T1000 (cell line): ENCODE measurements at places on chromosomes 1 and 21.

DNA sequence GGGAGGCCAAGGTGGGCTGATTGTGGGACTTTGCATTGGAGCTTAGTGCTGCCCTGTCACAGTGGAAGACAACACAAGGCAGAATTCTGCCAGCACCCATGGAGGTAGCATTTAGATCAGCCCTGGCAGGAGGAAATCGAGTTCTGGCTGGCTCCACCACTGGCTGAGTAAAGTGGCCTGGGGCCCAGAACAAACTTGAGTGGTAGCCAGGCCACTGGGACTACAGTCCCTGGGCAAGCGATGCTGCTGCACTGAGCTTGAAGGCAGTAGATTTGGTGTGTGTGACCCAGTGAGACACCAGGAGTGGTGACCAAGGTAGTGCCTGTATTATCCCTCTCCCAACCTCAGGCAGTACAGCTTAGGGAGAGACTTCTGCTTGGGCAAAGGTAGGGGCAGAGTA, 22.5 kb upstream of the UHMK1 start:
- no peak for DNase-seq

GRCh38 chr1:207002724-207003146, 29.8 kb downstream of the C1orf116 start:
- no peak for DNase-seq

DNA sequence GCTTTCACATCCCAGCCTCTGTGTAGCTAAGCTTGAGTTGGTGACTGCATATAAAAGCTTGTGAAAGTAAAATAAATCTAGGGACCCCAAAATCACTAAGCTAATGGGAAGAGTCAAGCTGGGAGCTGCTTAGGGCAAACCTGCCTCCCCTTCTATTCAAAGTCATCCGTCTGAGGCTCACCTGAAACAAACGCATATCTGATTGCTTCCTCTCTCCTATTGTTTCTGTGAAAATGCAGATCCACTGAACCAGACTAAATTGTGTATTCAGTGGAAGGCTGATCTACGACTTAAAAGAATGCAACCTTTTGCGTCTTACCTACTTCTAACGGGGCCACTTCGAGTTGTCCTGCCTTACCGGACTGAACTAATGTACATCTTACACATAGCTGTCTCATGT, 70.3 kb downstream of the LTN1 start:
- no peak for DNase-seq

DNA sequence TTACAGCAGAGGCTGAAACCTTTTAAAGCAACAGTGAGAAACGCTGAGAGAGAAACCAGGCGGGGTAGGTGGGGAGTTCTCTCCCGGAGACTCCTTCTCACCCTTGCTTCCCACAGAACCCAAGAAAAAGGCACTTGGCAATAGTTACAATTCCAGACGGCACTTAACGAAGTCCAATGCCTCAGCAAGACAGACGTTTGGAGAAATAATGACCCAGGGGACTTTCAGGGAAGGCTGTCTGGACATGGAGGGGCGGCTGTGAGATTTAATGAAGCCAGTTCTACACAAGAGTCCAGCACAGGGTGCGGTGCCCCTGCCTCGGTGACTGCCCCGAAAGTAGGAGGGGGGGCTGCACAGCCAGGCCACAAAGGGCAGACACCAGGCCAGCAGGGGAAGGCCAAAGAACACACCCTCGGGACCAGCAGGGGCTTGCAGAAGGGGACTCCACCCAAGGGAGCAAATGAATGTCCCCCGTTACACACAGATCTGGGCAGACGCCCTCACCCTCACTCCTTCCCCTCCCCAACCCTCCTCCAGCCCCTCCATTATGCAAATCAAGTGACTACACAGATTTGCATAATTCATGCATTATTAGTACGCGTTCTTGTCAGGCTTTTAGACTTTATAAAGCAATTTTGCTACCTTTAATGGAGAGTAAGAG, 26.3 kb downstream of the KCNN3 start:
- no peak for DNase-seq

GRCh38 chr1:245128381-245129101, 26.2 kb upstream of the KIF26B start:
- no peak for DNase-seq

DNA sequence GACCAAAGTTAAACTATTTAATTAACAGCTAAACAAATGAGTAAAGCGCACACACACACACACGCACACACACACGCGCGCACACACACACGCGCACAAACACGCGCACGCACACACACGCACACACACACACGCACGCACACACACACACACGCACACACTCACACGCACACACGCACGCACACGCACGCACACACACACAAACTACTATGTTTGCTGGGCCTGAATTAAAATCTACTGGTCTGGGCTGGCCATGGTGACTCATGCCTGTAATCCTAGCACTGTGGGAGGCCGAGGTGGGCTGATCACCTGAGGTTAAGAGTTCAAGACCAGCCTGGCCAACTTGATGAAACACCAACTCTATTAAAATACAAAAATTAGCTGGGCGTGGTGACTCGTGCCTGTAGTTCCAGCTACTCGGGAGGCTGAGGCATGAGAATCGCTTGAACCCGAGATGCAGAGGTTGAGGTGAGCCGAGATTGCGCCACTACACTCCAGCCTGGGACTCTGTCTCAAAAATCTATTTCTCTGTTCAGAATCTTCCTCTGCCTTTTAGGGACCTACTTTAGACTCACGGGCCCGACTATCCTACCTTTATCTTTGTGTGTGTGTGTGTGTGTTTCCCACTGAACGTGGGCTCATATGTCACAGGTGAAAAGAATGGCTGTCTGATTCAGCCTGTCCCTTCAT, 37.5 kb upstream of the DNAJC11 start:
- DNase-seq, result no peak

DNA sequence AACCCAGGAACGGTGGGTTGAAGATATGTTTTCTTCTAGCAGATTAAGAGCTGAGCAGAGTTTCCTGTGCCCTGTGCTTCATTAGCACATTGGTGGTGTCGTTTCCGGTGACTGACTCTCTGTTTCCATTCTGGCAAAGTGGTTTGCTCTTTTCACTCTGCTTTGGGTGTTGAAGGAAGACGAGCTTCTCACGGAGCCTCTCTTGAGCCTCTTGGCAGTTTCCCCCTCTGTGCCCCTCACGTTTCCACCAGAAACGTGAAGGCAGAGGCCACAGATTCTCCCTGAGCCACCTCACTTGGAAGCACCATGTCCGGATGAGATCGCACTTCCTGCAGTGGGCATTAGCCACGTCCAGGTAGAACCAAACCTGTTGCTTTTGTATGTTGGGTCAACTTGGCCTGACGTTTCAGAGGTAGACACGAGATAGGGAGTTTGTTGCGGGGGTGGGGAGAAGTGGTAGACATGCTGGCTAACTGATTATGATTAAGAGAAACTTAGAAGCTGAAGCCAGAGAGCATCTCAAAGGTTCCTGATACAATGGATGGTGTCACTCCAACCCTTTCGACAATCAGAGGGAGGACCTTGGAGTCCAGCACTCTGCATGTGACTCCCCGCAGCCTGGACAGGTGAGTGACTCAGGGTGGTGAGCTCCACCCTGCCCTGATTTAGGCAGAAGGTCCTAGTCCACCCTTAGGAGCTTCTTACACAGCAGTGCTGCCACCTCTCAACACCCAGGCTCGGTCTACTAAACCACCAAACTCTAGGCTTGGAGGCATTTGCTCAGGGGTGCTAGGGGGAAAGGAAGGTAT, at the start of gene LAX1:
LAX1 (plus strand) TSS at position 155 of the 809 bp plus-strand sequence; CDS start at position 538, 383 bp downstream.
- no peak for DNase-seq

GRCh38 chr1:87595384-87595781, 266.7 kb downstream of the LMO4 start:
- no peak for DNase-seq

GRCh38 chr21:23801292-23801691, 1806.0 kb downstream of the MRPL39 start:
- no peak for DNase-seq

DNA sequence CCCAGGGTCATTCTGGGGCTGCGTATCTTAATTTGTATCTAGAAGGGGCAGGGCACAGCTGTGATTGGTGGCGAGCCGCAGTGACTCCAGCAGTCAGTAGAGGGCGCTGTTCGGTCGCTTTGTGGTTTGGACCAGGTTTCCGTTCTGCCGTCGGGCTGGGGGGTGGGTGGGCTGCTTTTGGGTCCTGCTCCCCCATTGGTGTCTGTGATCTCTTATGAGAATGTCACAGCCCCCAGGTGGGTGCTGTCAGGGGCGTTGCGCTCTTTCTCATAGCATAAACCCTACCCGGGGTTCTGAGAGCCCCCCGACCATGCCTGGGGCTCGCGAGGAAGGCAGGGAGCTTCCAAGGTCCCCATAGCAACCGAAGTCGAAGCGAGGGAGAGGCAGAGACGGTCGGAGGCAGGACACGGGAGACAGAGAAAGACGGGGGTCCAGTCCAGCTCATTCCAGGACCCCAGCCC, 5.4 kb downstream of the TFF3 start:
- DNase-seq, result no peak

GRCh38 chr1:44077421-44077820, 41.2 kb upstream of the KLF17 start:
- DNase-seq, result no peak

DNA sequence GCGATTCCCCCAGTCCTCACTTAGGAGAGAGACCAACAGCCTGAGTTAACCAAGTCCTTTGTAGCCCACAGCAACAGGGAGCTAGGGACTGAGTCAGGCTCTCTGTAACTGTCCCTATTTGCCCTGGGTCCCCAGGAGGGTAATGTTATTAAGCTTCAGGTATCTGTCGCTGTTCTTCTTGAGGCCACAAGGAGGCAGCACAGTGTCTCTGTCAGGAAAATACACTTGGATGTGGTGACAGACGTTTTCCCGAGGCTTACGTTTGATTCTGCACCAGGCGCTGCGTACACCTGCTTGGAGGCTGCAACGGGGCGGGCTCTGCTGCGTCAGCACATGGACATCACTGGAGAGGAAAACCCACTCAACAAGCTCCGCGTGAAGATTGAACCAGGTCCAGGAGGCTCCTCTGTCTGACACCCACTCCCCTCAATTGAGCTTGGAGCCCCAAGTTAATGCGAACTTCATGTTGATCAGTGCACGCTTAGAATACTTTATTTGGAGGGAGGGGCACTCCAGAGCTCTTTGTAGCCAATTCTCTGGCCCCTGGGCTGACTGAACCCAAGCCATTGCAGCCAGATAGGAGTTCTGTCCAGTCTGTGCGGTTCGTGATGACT, 10.7 kb upstream of the ELF3 start:
- DNase-seq, result no peak

DNA sequence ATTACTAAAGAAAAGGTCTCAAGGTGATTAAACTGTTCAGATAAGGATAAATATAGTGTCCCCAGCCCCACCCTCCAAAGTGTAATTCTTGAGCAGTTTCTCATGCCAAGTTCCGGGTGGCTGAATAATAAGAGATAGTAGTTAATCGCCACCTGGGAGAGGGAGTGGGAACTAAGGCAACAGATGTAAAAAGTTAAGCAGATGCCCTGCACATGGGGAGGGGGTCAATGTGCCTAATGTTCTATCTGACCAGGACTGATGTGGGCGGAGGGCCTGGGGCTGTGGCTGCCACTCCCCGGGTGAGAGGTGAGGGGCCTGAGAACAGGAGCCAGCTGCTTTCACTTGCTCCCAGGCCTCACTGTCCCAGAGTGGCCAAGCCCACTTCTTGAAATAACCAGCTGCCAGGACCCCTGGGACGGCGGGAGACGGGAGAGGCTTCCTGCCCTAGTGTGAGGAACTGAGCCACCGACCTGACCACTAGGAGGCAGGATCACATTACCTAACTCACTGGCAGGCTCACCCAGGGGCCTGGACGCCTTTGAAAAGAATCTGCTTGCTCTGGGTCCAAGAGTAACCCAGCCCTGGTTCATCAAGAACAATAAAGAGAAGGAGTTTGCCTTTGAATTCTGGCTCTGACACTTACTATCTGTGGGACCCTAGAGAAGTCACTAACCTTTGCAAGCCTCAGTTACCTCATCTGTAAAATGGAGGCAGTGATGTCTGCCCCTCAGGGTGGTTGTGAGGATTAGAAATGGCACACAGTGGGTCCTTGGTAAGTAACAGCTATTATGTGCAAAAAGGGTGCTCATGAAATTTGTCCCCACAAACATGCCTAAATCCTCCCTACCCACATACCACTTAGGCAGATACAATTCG, 179.2 kb downstream of the ATG4C start:
- DNase-seq, result no peak

- no peak for DNase-seq
These were observed 2.0 kb downstream of the EDARADD start for GRCh38 chr1:236395947-236396664.
